ENCODE measurements at places on chromosomes 5 and 9.

GRCh38 chr5:68151812-68152211 is 63.7 kb upstream of the PIK3R1 start:
- DNase-seq, result no peak

- DNase-seq, result peak; percentile 62
These were observed 1.6 kb upstream of the ANXA2R start for GRCh38 chr5:43041669-43042175.

DNA sequence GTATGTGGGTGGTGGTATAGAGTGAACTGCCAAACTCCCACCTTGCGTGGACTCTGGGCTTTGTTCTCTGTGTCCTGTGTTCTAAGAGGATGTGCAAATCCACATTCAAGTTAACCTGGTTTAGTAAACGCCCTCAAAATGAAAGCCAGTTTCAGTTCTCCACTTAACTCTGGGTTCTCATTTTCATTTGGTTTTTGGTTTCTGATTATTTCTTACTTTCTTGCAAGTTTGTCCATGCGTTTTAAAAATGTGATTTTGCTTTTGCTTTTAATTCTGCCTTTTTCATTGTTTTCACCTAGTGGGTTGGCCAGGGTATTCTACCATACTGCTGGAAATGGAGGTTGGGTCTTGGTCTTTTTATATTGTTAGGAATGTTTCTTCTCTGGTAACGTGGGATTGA is 38.2 kb downstream of the GALNT10 start:
- DNase-seq, result no peak

DNA sequence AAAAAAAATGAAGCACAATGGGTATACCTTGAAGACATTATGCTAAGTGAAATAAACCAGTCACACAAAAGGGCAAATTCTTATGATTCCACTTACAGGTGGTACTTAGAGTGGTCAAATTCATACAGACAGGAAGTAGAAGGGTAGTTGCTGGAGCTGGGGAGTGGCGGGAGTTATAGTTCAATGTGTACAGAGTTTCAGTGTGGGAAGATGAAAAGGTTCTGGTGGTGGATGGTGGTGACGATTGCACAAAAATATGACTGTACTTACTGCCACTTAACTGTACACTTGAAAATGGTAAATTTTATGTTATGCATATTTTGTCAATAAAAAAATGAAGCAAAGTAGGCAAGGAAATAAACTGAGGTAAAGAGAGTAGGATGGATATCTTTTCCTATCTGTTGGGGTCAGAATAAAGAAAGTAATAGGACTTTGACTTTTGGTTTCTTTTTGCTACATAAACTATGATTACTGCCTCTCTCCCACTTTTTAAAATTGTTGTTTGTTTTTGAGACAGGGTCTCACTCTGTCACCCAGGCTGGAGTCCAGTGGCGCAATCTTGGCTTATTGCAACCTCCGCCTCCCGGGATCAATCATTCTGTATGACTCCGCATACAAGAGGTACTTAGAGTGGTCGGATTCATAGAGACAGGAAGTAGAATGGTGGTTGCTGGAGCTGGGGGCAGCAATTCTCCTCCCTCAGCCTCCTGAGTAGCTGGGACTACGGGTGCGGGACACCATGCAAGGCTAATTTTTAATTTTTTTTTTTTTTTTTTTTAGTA is 4.0 kb upstream of the PSAT1 start:
- DNase-seq, result no peak

- peak; percentile 13 for DNase-seq
These were observed 55.4 kb downstream of the HINT1 start for GRCh38 chr5:131109540-131110255.

DNA sequence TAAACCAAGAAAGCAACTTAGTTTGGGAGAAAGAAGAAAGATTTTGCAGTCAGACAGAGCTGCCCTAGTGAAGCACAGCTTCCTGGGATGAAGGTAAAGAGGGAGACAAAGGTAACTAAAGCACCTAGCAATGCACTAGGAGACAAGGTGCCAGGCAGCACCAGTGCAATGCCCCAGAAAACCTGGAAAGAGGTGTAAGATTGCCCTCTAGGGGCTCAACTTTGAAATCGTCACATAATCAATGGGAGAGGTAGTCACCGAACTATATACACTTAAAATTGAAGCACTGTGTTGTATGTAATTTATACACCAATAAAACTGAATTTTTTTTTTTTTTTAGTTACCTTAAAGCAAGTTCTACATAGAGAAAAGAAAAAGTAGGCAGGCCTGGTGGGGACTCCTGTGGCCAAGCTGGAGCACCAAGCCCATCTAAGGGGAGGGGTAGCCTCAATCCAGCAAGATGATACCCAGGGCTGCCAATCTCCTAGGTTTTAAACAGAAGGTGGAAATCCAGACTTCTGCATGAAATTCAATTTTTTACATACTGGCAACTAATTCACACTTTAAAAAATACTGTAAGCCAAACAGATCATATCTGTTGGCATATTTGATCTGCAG is 48.2 kb downstream of the CDK5RAP2 start:
- DNase-seq, result peak; percentile 9

GRCh38 chr5:90690307-90690706 is 131.7 kb downstream of the ADGRV1 start:
- DNase-seq, result no peak

DNA sequence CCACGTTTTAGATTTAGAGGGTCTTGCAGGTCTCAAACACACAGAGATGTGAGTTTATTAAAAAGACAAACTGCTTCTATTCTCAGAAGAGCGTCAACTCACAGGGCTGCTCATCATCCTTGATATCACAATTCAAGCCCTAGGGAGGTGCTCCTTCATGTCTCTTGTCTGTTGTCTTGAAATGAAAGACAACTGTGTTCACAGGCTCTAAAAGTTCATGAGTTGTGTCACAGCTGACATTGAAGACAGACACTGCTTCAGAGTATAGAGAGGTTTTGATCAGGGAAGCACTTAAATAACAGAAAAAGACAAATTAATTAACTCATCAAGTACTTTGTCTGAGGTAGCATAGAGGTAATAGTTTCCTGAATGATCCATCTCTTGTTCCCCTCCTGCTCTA is 1917.6 kb upstream of the WWC1 start:
- no peak for DNase-seq

DNA sequence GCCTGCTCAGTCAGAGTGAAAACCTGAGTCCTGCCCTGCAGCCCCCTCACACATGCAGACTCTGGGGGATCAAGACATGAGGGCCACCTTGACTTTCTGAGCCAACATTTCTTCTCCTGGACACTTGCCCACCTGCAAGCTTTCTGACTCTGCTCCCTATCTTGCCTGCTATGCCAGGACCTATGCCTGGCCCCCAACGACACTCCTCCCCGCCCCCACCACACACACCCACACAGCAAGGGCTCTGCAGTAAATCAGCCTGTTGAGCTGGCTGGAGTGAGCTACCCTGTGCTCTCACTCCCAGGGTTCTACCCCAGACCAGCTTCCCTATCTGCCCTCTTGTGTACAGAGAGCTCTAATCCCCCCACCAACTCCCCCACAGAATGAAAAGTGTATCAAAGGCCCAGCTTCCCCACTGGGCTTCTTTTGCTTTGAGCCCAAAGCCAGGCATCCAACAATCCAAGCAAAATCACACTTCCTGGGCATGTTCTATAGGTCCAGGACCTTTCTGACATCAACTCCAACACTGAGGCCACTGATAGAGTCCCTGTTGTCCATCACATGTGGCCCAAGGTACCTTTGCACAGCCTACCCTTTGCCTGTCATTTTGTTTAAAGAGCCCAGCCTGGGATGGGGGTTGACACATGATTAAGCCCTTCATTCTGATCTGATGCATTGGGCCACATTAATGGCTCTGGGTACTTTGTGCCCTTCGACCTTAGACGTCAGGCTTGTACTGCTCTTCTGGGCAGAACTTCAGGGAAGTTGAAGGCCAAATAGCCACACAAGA is 7.2 kb downstream of the PDLIM4 start:
- no peak for DNase-seq

DNA sequence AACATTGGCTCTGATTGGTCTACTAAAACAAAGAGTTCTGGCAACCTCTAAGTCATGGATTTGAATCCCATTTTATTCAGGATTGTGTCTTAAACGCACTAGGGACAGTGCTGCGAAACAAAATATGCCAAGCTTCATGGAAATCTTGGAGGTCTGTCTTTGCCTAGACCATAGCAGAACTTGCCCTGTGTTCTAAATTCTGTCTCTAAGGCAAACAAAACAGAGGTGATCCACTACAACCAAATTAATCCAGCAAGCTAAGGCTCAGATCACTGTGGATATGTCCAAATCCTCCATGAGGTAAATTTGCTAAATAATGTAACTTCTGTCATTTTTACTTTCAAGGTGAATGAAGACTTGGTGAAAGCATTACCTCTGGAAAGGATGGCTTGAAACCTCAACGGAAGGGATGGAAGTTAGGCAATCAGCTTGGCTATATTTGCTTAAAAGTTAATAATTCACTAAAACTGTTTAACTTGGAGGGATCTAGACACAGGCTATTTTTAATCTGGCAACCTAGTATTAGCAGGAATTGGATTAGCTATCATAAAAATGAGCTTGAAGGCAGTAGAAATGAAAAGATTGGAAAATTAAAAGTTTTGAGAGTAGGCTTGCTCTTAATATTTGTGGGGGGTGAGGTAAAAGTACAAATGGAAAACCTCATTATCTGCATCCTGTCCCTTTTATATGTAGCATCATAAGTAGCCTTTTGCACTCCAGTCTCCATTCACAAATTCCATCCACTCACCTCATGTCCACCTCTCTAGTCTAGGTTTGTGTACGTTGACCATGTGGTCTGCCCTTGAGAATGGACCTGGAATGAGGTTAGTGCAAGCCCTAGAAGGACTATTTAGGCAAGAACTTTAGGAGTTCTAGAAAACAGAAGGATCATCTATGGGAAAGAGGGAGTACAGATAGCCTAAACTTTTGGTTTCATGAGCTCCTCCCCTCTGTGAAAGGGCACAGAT is 176.2 kb downstream of the SMC2 start:
- DNase-seq, result no peak

GRCh38 chr9:89177944-89178829 is at the start of gene SHC3:
TSS of gene SHC3 (minus strand) at chr9:89178818. CDS start at chr9:89178460, 358 bp downstream.
- no peak for DNase-seq

DNA sequence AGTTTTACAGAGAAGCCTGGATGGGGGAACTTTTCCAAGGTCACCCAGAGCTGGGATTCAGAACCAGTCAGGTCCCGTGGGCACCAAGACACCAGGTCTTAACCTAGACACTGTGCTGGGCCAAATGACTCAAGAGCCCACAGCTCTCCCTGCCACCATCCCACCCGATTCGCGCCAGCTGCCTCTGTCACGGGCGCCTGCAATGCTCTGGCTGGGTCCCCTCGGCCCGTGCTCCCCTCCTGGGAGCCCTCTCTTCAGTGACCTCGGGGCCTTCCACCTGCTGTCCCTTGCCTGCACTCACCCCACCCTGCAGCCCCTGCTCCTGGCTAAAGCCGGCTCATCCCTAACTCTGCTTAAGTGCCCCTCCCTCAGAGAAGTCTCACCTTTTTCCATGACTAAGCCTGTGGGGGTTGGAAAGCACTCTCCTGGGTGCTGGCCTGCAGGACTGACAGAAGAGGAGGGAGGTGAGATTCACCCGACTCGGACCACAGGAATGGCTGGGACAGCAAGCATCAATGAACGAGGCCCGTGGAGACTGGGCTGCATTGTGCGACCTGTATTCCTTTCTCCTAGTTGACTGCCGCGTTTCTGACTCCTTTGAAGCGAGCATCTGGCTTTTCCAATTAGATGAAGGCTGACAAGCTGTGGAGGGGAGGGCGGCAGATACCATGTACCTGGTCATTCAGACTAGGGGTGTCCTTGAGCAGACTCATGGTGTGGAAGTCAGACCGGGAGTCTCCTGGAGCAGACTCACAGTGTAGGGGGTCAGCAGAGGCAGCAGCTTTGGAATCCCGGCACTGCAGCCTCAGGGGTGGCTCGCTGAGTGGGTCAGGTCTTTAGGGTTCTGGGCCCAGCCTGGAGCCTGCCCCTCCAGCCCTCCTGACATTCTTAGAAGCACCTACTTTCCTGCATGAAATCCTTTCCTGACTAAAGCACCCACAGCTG is 5.8 kb upstream of the IL4 start:
- DNase-seq, result no peak

DNA sequence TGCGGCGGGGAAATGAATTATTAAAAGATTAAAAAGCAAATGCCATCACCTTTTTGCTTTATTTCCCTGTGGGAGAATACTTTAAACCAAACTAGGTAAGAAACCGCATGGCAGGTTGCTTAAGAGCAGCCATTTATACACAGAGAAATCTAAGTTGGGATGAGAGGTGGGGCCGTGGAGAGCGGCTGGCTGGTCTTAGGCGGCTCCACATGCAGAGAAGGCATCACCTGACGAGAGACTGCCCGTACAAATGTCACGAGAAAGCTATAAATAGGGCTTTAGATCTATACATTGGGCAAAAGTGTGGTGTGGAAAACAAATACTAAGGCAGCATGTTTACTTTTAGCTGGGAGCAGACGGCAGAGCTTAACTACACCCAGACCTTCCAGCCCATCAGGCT is 39.4 kb downstream of the MED27 start:
- no peak for DNase-seq

GRCh38 chr9:111904891-111905291 is 8.3 kb downstream of the UGCG start:
- no peak for DNase-seq

- no peak for DNase-seq
These were observed 54.1 kb downstream of the ERMP1 start for GRCh38 chr9:5778805-5779204.

DNA sequence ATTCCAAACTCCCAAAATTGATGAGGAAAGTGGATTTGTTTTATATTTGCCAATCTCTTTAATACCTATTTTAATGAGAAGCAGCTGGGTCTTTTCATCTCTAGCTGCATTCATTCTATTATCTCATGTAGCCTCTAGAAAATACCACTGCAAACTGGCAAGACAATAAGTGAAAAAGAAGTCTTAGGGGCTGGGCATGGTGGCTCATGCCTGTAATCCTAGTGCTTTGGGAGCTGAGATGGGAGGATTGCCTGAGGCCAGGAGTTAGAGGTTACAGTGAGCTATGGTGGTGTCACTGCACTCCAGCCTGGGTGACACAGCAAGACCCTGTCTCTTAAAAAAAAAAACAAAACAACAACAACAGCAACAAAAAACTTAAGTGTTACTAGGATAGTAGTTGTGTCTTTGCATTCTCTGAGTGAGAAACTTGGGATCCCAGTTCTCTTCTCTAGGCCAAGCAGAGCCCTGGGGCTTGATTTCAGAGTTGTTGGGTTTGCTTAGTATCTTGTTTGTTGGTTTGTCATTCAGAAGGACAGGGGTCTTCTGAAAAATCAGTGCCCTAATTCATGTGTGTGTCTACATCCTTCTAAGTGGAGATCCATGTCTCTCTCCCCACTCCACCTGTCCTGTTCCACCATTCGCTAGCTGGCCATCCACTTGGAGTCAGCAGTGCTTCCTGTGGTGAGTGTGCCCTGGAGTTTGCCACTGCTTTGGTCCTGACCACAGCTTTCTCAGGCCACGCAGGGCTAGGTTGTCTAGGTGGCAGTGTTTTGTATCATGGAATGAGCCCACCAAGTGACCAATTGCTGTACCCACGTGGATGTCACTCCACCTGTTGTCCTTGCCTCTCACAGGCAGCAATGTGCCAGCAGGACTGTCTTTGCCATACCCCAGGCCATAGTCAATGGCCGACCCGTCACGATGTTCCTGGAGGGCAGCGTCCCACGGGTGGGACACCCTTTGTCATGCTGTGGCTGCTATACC is 19.5 kb downstream of the MARCHF6 start:
- no peak for DNase-seq

All from GM04504 (cell line).